Activated CD4-positive, alpha-beta T cell treated with anti-CD3 and anti-CD28 coated beads for 24 hours (primary cell): ENCODE measurements at places on chromosomes 1 and 21.

DNA sequence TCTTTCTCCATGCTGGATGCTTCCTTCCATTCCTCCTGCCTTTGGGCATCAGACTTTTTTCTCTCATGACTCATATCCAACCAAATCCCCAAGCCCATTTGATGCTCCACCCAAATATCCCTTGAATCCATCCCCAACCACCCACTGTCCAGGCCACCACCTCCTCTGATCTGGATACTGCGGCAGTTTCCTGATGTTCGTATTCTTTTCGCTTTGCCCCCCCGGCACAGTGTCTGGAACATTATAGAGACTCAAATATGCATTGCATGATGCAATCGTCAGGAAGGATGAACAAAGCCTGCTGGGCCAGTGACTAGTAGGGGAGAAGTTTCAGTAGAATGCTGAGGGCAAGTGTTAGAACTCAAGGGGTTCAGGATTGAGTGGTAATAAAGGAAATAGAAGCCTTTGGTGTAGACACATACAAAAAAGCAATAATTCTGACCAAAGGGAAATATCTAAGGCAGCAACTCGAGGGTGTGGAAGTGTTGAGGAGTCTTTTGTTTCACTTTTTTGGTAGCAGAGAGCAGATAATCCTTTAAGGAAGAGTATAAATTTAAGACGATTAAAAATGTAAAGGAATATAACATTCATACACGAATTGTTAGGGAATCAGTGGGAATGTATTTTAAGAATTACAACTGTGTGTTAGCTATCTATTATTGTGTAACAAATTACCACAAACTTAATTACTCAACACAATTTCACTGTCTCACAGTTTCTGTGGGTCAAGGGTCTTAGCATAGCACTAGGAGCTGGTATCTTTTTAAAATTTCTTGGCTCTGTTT lies 7.5 kb downstream of the S100A11 start:
- DNase-seq = peak; percentile 13

- DNase-seq = no peak
These were observed 68.3 kb upstream of the GJB5 start for GRCh38 chr1:34686531-34686930.

DNA sequence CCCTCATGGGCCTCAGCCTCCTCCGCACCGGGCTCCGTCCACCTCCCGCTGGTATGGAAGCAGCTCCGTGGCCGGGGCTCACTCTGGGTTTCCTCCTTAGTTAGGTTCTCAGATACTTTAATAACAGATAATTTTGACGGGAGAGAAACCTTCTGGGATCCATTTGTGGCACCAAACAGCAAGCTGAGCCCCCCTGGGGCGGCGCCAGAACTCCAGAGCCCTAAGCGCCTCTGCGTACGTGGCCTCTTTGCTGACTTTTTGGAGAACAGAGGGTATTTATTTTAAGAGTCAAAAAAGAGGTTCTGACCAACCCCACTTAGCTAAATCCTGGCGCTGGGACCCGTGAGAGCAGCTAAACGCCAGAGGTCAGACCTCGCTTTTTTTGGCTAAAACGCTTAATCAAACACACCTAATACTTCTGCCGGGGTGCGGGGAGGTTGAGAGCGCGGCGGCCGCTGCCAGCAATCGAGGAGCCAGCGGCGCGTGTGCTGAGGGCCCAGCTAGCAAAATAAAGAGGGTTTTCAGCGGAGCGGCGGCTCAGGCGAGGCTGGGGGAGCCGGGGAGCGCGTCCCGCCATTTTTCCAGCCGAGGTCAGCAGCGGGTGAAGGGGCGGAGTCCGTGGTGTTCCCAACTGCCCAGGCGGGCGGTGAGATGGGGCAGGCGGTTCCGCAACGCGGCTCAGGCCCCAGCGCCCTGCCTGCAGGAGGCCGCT lies 171.7 kb downstream of the PRDM16 start:
- no peak for DNase-seq

GRCh38 chr1:212328248-212328647 lies 43.0 kb downstream of the PPP2R5A start:
- no peak for DNase-seq

- no peak for DNase-seq
These were observed 200.5 kb downstream of the OMA1 start for GRCh38 chr1:58346036-58346355.

- no peak for DNase-seq
These were observed 1757.9 kb downstream of the BRINP3 start for GRCh38 chr1:188719735-188720134.

DNA sequence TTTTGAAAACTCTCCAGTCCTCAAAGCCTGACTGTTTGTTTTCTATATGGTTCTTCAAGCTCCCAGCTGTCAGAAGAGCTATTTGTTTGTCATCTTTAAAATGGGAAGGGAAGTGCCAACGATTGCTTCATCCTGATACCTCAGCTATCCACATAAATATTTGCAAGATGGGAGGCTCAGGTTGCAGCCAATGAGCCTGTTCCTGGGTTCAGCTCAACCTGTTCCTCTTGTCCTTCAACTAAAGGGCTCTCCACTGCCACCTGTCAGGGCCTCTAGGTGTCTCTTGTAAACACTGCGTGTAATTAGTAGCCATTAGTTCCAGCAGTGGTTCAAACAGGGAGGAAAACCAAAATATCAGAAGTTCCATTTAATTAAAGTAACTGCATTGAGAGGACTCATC lies 445.1 kb downstream of the AJAP1 start:
- DNase-seq = no peak

DNA sequence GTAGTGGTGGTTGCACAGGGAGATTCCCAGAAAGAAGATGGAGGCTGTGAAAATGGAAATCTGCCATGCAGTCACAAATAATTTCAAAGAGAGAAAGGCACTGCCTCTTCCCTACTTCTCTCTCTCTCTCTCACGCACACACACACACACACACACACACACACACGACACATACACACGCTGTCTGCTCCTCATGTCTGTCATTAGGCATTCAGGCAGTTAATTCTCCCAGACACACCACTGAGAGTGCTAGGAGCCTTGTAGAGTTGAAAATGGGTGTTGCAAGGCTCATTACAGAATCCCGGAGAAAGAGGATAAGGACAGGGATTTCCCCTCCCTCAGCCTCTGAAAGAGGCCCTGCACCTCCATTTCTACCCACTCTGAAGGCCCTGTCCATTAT lies 47.8 kb upstream of the LRRN2 start:
- DNase-seq = no peak

GRCh38 chr1:157438146-157438545 lies 114.2 kb downstream of the FCRL5 start:
- DNase-seq = no peak

- no peak for DNase-seq
These were observed 28.2 kb upstream of the CRNN start for GRCh38 chr1:152442301-152442700.

DNA sequence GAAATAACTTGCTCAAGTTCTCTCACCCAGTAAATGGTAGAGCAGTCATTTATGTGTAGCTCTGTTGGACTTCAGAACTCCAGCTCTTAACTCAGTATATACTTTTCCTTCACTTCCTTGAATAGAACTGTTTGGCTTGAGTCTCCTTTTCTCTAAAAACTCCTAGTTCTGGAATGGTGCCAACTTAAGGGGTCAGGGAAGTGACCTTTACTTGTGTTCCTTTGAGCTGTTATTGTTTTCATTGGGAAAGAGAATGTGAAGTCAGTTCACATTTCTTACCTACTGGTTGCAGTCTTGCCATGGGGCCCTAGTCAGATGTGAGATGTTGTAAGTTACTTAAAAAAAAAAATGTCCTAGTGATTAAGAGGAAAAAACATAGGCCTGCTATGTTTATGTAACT lies 77.0 kb upstream of the MACF1 start:
- no peak for DNase-seq

DNA sequence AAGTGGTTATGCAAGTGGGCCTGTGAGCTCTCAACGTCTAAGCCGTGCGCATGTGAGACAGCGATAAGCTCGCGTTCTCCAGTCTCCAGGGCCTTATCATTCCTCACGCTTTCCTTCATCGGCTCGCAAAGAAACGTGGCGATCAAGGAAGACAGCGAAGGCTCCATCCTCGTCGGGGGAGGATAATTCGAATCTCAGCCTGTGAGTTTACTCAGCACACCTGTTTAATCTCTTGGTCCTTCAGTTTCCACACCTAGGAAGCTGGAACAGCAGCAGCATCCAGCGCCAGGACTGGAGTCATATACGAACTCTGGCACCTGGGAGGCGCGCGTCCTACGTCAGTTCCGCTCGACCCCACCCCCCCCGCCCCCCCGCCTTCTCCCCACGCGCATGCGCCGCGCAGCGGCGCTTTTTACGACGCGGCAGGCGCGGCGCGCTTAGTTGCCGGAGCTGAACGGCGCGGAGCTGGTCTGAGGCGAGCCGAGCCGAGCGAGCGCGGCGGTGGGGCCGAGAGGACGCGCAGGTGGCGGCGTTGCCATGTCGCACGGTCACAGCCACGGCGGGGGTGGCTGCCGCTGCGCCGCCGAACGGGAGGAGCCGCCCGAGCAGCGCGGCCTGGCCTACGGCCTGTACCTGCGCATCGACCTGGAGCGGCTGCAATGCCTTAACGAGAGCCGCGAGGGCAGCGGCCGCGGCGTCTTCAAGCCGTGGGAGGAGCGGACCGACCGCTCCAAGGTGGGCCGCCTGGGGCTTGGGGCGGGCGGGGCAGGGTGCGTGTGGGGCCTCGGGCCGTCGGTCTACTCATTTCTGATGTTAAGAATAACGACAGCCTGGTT lies at the start of gene PITHD1:
PITHD1 (plus strand) TSS at position 440 of the 836 bp plus-strand sequence; CDS start at position 538, 98 bp downstream.
- peak; percentile 63 for DNase-seq

GRCh38 chr1:193185211-193185610 lies 1.2 kb downstream of the B3GALT2 start:
- DNase-seq = no peak

DNA sequence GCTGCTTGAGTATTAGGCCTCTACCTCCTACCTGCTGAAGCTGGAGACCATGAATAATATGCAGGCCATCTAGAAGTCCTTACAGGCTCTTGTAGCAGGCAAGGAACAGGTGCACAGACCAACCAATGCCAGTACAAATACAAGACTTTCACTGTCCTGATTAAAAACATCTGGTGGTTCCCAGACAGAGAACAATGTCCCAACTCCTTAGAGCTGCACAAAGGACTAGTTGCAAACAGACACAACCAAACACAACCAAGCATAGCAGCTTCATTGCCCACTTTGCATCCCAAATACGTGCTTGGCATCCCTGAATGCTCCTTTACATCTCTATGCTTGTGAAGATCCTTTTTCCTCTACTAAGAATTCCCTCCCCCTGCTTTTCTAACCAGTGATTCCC lies 98.1 kb upstream of the CXADR start:
- no peak for DNase-seq

DNA sequence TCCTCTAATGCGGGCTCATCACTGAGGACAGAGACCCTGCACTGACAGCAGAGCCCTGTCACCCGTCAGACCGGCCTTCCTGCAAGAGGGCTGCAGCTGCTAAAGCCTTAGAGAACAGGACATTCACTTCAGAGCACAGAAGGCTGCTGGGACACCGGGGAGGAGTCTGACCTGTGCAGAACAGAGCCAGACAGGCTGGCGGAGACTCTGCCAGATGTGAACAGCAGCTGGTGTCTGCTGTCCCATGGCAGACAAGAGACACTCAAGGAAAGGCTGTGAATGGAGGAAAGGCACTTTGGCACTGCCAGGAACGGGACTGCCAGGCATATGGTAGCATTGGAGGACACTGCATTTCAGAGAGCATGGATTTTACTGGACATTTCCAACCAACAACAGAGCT lies 21.4 kb downstream of the MRAP start:
- no peak for DNase-seq

GRCh38 chr1:232306269-232306961 lies 323.5 kb downstream of the SIPA1L2 start:
- no peak for DNase-seq

GRCh38 chr1:85629532-85629920 lies 49.0 kb downstream of the CCN1 start:
- DNase-seq = no peak

- no peak for DNase-seq
These were observed 3.2 kb downstream of the RCAN3 start for GRCh38 chr1:24505816-24506215.

DNA sequence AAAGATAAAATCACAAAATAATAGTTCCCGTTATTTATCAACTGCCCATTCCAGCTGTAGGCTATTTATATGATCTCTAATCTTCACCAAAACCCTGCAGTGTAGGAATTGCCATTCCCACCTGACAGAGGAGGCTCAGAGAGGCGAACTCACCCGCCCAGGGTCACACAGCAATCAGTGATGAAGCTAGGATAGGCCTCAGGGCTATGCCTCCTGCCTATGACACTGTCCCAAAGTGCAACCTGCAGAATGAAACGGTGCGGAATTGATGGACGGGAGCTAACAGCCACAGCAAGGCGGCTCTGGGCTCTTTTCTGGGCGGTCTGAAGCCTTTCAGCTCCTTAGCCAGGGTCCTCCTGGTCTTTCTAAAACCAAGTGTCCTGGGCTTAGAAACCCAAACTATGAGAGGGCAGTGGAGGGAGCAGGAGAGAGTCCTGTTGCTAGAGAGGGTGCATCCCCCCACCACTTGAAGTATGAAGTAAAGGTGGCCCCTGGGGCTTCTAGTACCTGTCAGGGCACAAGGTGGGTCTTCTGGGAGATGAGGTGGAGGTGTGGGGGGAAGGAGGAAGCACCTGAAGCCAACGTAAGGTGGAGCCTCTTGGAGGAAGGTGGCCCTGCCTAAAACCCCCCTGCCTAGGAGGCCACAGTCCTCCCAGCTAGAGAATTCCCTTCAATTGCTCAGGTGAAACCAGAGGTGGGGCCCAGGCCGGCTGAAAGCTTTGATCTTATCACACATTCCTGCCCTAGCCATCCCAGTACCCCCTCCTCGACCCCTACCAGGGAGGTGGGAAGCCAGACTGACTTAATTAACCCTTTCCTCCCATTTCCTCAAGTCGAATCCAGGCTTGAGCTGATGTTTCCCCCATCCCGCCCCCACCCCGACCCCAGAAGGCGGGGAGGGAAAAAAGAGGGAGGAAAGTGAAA lies 14.8 kb downstream of the HSPG2 start:
- DNase-seq = no peak

DNA sequence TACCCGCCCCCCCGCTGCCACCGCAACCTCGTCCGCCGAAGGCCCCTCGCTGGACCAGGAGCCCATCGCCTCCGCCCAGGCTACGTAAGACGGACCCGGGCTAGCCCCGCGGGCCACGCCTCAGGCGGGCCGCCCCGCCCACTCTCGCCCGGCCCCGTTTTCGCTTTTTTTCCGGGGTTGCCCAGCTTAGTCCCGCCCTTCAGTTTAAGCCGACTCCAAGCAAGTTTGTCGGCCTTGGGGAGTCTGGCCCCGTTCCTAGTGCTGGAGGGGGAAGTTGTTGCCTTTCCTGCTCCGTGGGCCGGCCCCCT lies 3.0 kb downstream of the RUSC1 start:
- DNase-seq = peak; percentile 77

DNA sequence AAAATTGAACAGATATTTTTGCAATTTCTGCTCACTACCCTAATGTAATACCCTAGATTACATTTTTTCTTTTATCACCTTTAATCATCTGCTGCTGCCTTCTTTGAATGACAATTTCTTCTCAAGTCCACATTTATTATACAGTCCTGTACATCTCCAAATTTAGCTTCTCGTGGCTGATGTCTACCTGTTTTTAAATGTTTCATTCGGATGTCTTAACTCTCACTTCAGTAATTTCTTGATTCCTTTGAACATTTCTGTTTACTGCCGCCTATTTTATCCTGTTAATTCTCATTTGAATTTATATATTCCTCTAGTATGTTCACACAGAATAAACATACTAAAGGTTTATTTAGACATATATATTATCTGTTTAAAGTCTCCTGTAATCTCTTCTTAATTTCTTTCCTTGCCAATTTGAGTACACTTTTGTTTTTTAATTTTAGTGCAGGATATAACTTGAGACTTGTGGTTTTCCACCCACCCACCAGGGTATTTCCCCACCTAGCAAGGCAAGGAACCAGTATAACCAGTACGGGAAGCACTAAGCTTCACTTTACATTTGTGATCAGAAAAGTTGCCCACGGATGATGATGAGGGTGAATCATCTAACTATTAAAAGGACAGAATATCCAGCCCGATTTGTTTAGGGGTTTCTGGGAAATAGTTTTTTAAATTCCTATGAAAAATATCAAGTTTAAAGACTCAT lies 12.7 kb downstream of the INSL5 start:
- DNase-seq = peak; percentile 55
